Transverse colon (tissue), 4 donors: ENCODE measurements at places on chromosomes 1 and 21. TPM values are rescaled to one million over a fixed set of nuclear protein-coding genes. Genes with fewer than 3 reads are reported as not detected.

- no peaks in the 10 kb centered on the region for H3K4me1 ChIP-seq
- no peak overlapping the region for H3K4me3 ChIP-seq
- H3K36me3 ChIP-seq = no peaks in the 10 kb centered on the region
- DNase-seq = no peak
- peak overlapping the region; percentile 38 for H3K27ac ChIP-seq
- H3K27me3 ChIP-seq = no peaks in the 10 kb centered on the region
These were observed 58.2 kb downstream of the TGFB2 start for GRCh38 chr1:218403300-218403699.

RGL1 gene
- total RNA-seq = 13.5 TPM

RXFP4 gene
- total RNA-seq = 0.80 TPM

DNA sequence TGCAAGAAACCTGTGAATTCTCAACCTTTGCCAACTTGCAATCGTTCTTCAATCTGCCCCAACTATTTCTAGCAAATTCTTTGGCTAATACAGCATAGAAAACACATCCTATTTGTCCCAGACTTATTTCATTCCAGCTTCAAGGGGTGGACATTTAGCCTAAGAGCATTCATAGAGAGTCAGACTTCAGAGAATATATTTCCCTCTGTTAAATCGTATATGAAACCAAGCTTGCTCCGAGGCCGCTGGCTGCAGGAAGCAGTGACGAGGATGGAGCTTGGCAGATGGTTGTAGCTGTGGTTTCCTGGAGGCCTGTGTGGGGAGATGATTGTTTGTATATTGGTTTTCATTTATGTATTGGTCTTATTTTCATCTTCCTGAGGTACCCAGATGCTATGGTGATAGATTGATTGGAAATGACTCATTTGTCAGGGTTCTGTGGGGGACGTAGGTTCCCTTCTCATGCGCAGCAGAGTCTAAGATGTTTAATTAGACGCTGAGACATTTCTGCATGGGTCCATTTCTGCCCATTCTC, 26.1 kb downstream of the MAN1C1 start:
- H3K27me3 ChIP-seq = no peaks in the 10 kb centered on the region
- H3K36me3 ChIP-seq = no peaks in the 10 kb centered on the region
- peak; percentile 55 for DNase-seq
- peaks cover 17% of the 10 kb centered on the region for H3K4me1 ChIP-seq
- no peak overlapping the region for H3K4me3 ChIP-seq

DNA sequence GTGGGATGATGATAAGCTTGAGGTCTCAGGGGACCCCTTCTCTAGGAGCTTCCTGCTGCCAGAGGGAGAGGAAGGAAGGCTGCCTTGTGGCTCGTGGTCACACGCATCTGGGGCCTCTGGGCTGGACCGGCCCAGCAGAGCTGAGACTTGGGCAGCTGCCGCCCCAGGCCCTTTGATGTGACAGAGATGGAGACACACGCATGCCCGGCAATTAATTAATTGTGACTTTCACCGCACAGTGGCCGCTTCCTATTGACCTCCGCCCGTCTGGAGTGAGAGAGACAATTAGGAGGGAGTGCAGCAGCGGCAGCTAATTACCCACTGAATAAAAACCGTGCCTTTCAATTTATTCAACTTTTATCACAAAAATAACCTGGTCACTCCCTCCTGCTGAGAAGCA, 16.6 kb upstream of the C1QA start:
- H3K27me3 ChIP-seq = peaks cover 84% of the 10 kb centered on the region
- no peak overlapping the region for H3K27ac ChIP-seq
- no peaks in the 10 kb centered on the region for H3K4me1 ChIP-seq
- H3K36me3 ChIP-seq = no peaks in the 10 kb centered on the region

DNA sequence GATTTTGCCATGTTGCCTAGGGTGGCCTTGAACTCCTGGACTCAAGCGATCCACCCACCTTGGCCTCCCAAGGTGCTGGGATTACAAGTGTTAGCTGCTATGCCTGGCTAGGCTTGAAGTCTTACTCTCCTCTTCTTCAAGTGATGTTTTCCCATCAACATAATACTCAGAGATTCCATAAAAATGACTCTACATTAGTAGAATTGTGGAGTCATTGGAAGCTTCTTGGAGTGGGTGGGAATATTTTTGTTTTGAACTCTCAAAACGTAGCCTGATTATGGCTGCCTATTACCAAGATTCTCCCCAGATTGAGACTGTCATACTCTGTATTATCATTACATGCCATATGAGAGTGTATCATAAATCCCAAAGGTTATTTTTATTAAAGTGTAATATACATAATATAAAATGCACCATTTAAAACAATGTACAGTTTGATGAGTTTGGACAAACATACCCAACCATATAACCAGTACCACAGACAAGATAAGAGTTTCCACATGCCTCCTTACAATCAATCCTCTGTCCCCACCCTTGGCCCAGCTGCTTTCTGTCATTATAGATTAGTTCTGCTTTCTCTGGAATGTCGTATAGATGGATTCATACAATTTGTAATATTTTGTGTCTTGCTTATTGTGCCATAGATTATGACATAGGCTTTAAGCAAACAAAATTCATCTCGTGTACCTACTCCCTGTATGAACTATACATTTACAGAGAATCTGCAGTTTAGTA, 8.0 kb upstream of the DNM3 start:
- H3K27ac ChIP-seq = no peak overlapping the region
- H3K27me3 ChIP-seq = no peaks in the 10 kb centered on the region
- no peaks in the 10 kb centered on the region for H3K36me3 ChIP-seq
- no peak for DNase-seq

ICOSLG gene
- total RNA-seq = 3.3 TPM

GRCh38 chr1:41261926-41262618, 20.0 kb upstream of the SCMH1 start:
- H3K36me3 ChIP-seq = no peaks in the 10 kb centered on the region
- no peaks in the 10 kb centered on the region for H3K27me3 ChIP-seq
- H3K4me3 ChIP-seq = no peak overlapping the region
- no peak for DNase-seq
- no peaks in the 10 kb centered on the region for H3K4me1 ChIP-seq
- H3K27ac ChIP-seq = no peak overlapping the region

DNA sequence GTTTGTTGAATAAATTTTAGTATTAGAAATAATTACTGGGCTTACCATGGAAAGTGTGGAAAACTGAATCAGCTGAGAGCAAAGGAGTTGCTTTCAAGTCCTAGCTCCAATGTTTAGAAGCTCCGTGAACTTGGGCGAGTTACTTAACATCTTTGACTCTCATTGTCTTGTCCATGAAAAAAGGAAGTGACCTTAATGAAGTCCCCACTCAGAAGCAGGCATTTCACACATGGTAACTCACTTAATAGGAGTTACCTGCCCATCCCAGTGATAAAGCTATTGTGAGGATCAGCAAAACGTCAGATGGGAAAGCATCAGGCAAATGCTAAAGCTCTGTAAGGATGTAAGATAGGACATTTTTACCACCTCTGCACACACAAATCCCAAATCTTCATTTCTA, 34.0 kb upstream of the GADD45A start:
- no peak for DNase-seq
- H3K27ac ChIP-seq = no peak overlapping the region
- H3K36me3 ChIP-seq = no peaks in the 10 kb centered on the region
- H3K4me1 ChIP-seq = peaks cover 16% of the 10 kb centered on the region
- no peak overlapping the region for H3K4me3 ChIP-seq
- no peaks in the 10 kb centered on the region for H3K27me3 ChIP-seq

OLFML3 gene
- 26.9 TPM for total RNA-seq

GRCh38 chr1:19688041-19688842, 23.6 kb downstream of the HTR6 start:
- no peak overlapping the region for H3K4me3 ChIP-seq
- H3K4me1 ChIP-seq = no peaks in the 10 kb centered on the region
- no peaks in the 10 kb centered on the region for H3K27me3 ChIP-seq
- no peak overlapping the region for H3K27ac ChIP-seq

GAS5 gene
- 435 TPM for total RNA-seq

GRCh38 chr1:209728466-209728865, 23.8 kb downstream of the HSD11B1 start:
- H3K36me3 ChIP-seq = no peaks in the 10 kb centered on the region
- H3K27ac ChIP-seq = no peak overlapping the region
- H3K4me1 ChIP-seq = no peaks in the 10 kb centered on the region

- peaks cover 96% of the 10 kb centered on the region for H3K27me3 ChIP-seq
- H3K4me3 ChIP-seq = no peak overlapping the region
- DNase-seq = no peak
- H3K36me3 ChIP-seq = no peaks in the 10 kb centered on the region
These were observed 1.1 kb upstream of the PRRX1 start for GRCh38 chr1:170662561-170663403.

- no peaks in the 10 kb centered on the region for H3K36me3 ChIP-seq
- no peak overlapping the region for H3K27ac ChIP-seq
- no peaks in the 10 kb centered on the region for H3K27me3 ChIP-seq
- no peak for DNase-seq
- H3K4me3 ChIP-seq = no peak overlapping the region
These were observed 5.1 kb upstream of the AIM2 start for GRCh38 chr1:159081626-159082025.

GRCh38 chr1:162373072-162373427, 3.6 kb downstream of the SPATA46 start:
- H3K36me3 ChIP-seq = no peaks in the 10 kb centered on the region
- H3K4me1 ChIP-seq = peaks cover 17% of the 10 kb centered on the region
- H3K27ac ChIP-seq = no peak overlapping the region
- DNase-seq = no peak

RPS6KC1 gene
- 11.5 TPM for total RNA-seq

DNA sequence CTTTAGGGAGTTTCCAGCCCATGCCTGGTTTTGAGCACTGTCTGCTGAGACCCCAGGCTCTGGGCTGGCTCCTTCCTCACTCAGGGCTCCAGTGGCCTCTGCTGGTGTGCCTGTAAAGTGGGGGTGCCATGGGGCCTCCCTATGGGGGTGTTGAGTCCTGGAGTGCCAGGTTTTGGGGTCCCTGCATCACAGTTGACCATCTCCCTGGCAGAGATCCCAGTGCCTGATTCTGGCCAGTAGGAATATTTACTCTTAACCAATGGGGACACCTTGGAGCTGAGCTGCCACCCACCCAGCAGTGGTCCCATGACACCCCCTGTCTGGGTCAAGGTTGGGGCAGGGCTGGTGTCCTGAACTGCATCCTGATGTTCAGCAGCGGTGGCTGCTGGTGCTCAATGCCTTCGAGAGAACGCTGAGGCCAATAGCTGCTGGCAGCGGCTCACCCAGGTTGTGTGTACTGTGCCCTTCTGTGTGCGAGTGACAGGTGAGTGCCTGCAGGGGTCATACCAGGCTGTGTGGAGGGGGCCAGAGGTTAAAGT, 9.6 kb upstream of the ZNF669 start:
- no peaks in the 10 kb centered on the region for H3K27me3 ChIP-seq
- no peak overlapping the region for H3K4me3 ChIP-seq
- DNase-seq = no peak
- H3K27ac ChIP-seq = no peak overlapping the region
- no peaks in the 10 kb centered on the region for H3K36me3 ChIP-seq

TMEM200B gene
- total RNA-seq = 5.1 TPM

DNA sequence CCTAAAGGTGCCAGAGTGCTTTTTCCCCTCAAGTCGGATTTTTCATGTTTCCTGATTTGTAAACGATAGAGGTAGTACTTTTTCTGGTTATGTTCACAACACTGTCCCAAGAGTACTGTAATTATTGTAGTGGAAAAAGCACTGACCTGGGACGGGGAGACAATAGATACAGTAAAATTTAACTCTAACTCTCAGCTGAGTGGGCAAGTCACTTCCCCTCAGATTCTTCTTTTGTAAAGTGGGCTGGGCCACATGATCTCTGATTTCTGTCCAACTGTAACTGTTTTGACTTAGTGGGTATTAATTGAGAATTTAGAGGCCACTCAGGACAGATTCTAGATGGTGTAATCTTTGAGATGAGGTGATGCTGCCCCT, 19.1 kb downstream of the MARCKSL1 start:
- peaks cover 52% of the 10 kb centered on the region for H3K4me1 ChIP-seq
- no peaks in the 10 kb centered on the region for H3K27me3 ChIP-seq
- no peak for DNase-seq
- no peaks in the 10 kb centered on the region for H3K36me3 ChIP-seq
- peak overlapping the region; percentile 84 for H3K27ac ChIP-seq

- H3K27ac ChIP-seq = no peak overlapping the region
- DNase-seq = no peak
- H3K4me1 ChIP-seq = peaks cover 18% of the 10 kb centered on the region
- H3K27me3 ChIP-seq = no peaks in the 10 kb centered on the region
- H3K4me3 ChIP-seq = no peak overlapping the region
These were observed 33.5 kb downstream of the NEK2 start for GRCh38 chr1:211641942-211642341.

ADGRL4 gene
- 7.6 TPM for total RNA-seq

DNA sequence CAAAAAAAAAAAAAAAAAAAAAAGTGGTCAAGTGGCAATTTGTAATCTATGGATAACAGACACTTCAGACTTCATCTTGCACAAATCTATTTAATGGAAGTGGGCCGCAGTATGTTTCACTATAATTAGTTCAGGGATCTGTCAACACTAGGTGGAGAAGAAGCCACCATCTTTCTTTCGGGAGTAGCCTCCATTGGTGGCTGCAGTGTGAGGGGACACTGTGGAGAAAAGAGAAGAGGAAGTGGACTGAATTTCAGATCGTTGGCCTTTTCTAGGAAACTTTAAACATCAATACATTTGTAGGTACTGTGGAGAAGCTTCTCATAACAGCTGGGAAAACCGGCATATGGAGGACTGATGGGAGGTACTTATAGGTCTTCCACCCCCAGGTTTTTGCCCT, 8.0 kb upstream of the ELAPOR1 start:
- H3K27me3 ChIP-seq = no peaks in the 10 kb centered on the region
- H3K36me3 ChIP-seq = no peaks in the 10 kb centered on the region
- no peak overlapping the region for H3K27ac ChIP-seq
- H3K4me1 ChIP-seq = peaks cover 8% of the 10 kb centered on the region
- no peak for DNase-seq

- H3K27ac ChIP-seq = no peak overlapping the region
- peaks cover 23% of the 10 kb centered on the region for H3K36me3 ChIP-seq
- no peaks in the 10 kb centered on the region for H3K27me3 ChIP-seq
- no peaks in the 10 kb centered on the region for H3K4me1 ChIP-seq
- H3K4me3 ChIP-seq = no peak overlapping the region
These were observed 12.3 kb downstream of the SLC44A3 start for GRCh38 chr1:94832446-94832845.

DNA sequence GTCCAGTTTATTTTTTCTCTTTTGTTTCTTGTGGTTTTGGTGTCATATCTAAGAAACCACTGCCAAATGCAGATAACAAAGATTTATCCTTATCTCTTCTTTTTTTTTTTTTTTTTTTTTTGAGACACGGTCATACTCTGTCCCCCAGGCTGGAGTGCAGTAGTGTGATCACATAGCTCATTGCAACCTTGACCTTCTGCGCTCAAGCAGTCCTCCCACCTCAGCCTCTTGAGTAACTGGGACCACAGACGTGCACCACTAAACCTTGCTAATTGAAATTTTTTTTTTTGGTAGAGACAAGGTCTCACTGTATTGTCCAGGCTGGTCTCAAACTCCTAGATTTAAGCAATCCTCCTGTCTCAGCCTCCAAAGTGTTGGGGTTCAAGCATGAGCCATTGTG, 8.9 kb downstream of the SLC66A1 start:
- H3K27me3 ChIP-seq = no peaks in the 10 kb centered on the region
- H3K27ac ChIP-seq = no peak overlapping the region
- H3K4me1 ChIP-seq = no peaks in the 10 kb centered on the region
- no peaks in the 10 kb centered on the region for H3K36me3 ChIP-seq
- no peak for DNase-seq

- H3K36me3 ChIP-seq = no peaks in the 10 kb centered on the region
- no peak overlapping the region for H3K4me3 ChIP-seq
- no peaks in the 10 kb centered on the region for H3K4me1 ChIP-seq
- H3K27ac ChIP-seq = peak overlapping the region; percentile 72
These were observed 132.2 kb upstream of the HOOK1 start for GRCh38 chr1:59682396-59683080.
